ENCODE measurements at places on chromosomes 5 and 9.

DNA sequence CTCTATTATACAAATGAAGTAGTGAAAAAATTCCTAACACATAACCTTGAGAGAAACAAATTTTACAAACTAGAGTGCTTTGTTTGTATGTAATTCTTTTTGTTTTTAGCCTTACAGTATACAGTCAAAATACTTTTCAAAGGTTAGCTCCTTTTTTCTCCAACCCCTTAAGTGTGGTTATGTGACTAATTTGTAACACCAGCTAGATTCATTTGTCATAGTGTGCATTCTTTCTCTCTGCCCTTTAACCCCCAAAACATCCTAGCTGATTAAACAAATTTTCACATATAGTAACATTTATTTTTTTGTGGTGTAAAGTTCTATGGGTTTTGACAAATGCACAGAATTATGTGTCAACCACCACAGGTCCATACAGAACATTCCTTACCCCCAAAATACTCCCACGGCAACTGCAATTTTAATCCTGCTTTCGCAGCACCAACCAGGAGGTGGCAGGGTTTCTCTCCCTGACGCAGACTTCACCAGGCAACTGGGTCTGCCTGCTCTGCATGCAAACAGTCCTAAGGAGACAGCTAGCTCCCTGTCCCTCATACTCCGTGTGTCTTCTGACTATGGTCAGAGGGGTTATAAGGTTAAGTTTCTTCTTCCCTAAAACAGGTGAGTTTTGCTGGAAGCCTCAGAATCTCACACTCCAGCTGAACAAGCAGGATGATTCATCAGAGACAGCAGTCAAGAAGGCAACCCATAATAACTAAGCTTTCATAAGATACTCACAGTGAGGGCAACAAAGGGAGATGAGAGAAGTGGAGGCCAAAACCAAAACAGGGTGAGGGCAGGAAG, 44.5 kb upstream of the NR5A1 start:
- DNase-seq, result peak; percentile 17

DNA sequence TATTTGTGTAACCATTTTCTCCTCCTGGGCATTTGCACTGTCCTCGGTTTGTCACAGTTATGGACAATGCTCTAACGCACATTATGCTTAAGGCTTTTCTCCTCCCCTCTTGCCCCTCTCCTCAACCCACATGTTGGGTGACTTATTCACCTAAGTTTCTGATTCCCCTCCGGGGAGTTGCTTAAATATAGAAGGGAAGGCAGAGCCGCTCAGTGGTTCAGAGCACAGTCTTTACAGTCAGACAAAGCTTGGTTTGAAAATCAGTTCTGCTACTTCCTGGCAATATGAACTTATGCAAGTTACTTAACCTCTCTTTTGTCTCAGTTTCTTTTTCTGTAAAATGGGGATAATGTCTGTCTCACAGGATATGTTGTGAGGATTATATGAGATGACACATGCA, 41.2 kb upstream of the SPRY4 start:
- DNase-seq, result no peak

DNA sequence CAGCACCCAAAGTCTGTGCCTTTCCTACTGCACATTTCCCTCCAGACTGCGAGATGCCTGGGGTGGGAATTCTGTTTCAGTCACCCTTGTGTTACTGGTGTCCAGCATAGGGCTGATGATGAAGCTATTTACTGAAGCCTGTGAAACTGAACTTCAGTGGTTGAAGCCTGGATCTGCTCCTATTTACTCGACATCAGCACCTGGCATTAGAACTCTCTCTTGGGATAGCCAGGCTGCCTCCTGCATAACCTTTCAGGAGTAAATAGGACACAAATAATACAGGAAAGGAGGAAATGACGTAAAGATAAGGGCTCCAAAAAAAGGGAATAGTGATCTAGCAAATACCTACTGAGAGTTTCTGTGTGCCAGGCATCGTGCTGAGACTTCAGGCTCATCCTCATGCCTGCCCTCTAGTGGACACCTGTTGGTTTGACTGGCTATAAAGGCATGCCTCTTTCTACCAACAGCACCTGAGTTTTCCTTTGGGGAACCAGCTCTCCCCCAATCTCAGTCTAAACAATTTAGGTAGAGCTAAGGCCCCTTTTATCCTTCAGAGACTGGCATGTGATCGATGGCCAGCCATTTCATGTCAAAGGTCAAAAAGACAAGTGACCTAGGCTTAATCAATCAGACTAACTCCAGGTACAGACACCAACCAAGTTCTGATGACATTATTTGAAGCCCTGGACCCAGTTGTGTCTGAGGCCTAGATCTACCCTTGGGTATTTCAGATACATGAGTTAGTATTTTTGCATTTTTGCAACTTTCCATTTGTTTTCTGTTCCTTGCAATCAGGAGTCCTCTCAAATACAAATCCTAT, 192.1 kb upstream of the TRIM32 start:
- no peak for DNase-seq

DNA sequence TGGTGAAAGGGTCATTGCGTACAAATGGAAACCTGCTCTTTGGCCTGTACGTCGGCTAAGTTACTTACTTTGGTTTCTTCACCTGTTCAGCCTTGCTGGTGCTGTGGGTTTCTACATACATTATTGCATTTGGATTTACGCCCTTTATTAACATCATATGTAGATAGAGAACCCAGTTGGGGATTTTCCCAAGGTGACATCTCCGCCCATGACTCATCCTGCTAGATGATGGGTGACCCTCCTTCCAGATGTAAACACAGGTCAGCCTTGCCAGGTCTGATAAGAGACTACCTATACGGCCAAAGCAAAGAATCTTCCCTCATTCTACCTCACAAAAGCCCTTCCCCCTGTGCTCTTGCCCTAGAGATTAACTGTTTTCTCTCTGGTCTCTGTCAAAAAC, 360.9 kb downstream of the KDM4C start:
- DNase-seq, result no peak

DNA sequence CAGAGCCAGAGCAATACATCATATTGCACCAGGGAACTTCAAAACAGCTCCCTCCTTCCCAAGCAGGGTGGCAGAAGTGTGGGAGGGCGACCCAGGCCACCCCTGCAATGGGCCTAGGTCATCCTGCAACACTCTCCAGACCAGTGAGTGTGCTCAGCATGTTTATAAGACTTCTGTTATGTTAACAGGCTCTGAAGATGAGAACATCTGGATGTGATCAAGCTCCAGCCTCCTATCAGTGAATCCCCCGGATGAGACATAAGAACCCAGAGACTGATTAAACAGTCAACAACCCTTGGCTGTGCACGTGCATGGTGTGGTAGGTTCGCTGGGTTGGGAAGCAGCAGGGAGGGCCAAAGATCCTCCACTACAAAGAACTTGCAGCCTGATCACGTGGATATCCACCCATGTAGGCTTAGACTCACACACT, 63.3 kb downstream of the ABCA1 start:
- no peak for DNase-seq

DNA sequence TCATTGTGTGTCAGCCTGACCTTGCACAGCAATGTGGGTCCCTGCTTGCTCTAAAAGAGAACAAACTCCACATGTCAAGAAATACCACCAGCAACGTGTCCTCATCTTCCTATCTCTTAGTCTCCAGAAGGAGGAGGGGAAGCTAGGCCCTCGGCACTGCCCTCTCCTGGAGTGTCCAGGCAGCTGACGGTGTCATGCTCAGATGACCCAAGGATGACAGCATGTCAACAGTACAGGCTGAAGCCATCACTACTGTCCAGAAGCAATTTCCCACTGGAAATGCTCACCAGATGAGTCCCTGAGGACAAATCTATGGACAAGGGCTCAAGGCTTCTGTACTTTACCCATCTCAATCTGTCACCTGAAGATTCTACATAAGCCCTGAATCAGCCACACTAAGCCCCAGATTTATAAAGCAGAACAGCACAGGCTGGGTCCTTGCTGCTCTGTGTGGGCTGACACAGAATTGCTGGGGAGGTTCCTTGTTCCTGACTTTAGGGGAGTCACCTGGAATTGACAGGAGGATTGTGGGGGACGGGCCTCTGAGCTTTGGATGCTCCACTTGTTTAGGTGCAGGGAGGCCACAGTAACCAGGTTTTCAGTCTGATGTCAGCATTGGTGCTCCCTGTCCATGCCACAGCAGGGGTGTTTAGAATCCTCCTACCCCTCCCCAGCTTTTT, 210.2 kb downstream of the DAB2IP start:
- peak; percentile 53 for DNase-seq

- no peak for DNase-seq
Observed at GRCh38 chr5:73733219-73733618, 107.2 kb downstream of the ARHGEF28 start.

GRCh38 chr9:101737165-101737704, 1.2 kb downstream of the GRIN3A start:
- DNase-seq, result no peak

- DNase-seq, result no peak
Observed at GRCh38 chr5:160516696-160517530, 95.3 kb downstream of the PTTG1 start.

DNA sequence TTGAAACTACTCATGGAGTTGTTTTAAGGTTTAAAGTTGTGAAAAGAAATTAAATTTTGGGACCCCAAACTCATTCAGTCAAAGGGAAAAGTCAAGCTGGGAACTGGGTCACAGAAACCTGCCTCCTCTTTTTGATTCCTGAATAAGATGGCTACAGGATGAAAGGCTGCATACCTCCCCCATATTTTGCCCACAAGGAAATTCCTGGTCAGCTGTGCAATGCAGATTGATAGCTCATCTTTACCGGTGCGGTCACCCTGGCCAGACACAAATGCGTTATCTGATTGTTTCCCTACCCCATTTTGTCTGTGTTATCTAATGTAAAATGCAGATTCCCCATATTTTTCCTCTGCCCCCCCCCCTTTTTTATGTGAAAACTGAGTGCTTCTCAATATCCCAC, 1.3 kb downstream of the HAVCR2 start:
- DNase-seq, result no peak

Data from cerebellum (tissue), 4 donors.